Activated CD4-positive, alpha-beta T cell treated with anti-CD3 and anti-CD28 coated beads for 1 hour (primary cell): ENCODE measurements at places on chromosomes 11 and 22.

GRCh38 chr11:72778535-72779494 is 15.0 kb downstream of the STARD10 start:
- no peak for DNase-seq

- DNase-seq: no peak
Measured at GRCh38 chr11:93646399-93646798, 15.1 kb upstream of the CEP295 start.

- DNase-seq: no peak
Measured at GRCh38 chr22:36197514-36198146, 4.0 kb downstream of the APOL4 start.

GRCh38 chr11:9150926-9151325 is 59.5 kb upstream of the SCUBE2 start:
- DNase-seq: no peak

- no peak for DNase-seq
Measured at GRCh38 chr11:68354148-68354872, 41.9 kb downstream of the LRP5 start.

GRCh38 chr22:40588726-40589125 is 47.8 kb downstream of the MRTFA start:
- no peak for DNase-seq
